NCI-H446 treated with DMSO at 0.1 percent for 48 hours (cell line): ENCODE measurements at places on chromosomes 1 and 21.

DNA sequence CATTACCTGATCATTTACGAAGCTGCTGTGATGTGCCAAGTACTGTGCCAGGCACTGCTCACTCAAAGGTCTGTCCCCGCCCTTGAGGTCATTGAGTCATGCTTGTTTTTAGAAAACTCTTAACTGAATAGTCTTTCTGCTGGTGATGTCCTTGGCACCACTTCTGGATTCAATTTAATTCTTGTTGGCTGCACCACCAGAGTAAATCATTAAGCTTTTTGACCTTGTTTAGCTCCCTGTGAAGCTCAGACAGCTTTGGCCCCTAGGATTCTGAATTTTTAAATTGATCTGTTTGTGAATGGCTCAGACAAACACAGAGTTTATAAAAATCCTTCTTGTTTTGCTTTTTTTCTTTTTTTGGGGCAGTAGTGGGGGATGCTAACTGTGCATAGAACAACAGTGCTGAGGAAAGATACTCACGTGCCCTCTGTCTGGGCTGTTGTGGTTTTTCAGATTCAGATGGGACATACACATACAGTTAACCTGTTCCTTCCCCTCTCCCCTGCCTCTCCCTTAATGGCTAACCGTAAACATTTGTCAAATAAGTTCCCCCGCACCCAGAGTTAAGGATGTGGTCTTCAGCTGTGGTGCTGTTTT, 67.6 kb downstream of the MTR start:
- no peak for DNase-seq

- DNase-seq = no peak
These were observed 121.6 kb upstream of the BARHL2 start for GRCh38 chr1:90838720-90839119.

GRCh38 chr1:76830373-76830772, 36.9 kb upstream of the ST6GALNAC5 start:
- no peak for DNase-seq

DNA sequence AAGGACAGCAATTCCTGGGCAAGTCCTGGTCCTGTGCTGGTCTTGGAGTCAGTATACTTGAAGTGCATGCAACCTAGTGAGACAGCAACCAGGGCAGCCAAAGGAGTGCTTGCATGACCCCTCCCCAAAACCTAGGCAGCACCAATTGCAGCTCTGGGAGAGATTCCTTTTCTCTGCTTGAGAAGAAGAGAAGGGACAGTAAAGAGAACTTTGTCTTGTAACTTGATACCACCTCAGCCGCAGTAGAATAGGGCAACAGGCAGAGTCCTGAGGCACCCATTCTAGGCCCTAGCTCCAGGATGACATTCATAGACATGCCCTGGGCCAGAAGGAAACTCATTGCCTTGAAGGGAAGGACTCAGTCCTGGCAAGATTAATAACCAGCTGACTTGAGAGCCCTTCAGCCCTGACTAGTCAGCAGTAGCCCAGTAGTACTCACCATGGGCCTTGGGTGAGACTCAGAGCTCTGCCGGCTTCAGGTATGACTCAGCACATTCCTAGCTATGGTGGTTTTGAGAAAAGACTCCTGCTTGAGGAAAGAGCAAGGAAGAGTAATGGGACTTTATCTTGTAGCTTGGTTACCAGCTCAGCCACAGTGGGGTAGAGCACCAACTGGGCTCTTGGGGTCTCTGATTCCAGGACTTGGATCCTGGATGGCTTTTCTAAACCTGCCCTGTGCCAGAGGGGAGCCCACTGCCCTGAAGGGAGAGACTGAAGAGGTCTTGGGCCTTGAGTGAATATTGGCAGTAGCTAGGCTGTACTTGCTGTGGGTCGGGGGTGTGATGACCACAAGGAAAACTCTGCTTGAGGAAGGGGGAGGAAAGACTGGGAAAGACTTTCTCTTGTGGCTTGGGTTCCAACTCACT, 51.7 kb upstream of the ACADM start:
- no peak for DNase-seq

DNA sequence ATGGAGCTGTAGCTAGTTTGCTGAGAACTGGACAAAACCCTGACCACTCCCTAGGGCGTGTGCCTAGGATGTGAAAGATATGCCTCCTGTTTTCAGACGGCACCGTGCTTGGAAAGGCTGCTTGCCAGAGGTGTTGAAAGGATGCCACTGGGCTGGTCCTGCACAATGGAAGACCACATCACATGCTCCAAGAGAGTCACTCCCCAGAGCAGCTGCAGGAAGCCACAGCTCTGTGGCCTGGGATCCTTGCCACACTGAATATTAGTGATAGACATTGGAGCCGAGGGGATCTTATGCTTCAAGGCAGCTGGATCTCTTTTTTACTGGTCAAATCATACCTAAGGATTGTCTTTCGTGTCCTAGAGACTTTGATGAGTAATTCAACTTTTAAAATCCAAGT, 6.6 kb upstream of the APP start:
- DNase-seq = no peak

DNA sequence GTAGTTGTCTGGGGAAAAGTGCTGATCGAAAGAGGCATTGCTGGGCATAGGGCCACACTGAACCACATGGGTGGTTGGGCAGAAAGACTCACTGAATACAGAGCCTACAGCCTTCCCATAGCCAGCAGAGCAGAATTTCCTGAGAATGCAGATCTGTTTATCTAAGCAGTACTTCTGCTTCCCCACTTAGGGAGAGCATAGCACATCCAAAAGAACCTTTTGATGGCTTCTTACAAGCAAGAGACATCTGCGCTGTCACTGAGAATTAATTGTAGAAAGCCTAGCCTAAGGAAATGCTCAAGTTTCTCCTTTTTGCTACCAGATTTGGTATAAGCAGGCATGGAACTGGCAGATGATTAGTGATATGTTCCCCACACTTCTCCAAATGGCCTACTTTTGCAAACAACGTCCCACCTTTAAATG, 13.0 kb upstream of the KLHDC8A start:
- no peak for DNase-seq

DNA sequence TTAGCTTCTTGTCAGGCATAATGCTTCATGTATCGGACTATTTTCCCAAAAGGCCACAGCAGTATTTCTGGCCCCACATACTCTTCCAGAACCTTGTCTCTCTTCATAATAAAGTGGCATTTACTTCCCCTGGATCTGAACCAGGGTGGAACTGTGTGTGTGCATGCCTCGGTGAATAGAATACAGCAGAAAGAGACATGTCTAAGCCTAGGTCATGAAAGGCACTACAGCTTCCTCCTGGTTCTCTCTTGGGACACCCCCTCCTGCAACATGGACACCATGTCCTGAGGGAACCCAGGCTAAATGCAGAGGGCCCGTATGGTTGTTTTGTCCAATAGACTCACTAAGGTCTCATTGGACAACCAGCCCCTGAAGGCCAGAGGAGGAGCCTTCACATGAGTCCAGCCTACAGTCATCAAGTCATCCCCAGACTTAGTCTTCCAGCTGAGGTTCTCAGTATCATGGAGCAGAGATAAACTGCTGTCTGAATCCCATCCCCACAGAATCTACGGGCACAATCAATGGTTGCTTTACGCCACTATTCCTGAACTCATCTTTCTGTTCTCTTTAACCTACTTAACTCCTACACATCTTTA, 35.0 kb downstream of the USP24 start:
- no peak for DNase-seq
